MV-4-11 (cell line): ENCODE measurements at places on chromosomes 11 and 22.

GRCh38 chr11:12704049-12704448 lies 29.8 kb downstream of the TEAD1 start:
- DNase-seq, result no peak

GRCh38 chr22:17919276-17920144 lies 104.9 kb downstream of the MICAL3 start:
- DNase-seq, result no peak

DNA sequence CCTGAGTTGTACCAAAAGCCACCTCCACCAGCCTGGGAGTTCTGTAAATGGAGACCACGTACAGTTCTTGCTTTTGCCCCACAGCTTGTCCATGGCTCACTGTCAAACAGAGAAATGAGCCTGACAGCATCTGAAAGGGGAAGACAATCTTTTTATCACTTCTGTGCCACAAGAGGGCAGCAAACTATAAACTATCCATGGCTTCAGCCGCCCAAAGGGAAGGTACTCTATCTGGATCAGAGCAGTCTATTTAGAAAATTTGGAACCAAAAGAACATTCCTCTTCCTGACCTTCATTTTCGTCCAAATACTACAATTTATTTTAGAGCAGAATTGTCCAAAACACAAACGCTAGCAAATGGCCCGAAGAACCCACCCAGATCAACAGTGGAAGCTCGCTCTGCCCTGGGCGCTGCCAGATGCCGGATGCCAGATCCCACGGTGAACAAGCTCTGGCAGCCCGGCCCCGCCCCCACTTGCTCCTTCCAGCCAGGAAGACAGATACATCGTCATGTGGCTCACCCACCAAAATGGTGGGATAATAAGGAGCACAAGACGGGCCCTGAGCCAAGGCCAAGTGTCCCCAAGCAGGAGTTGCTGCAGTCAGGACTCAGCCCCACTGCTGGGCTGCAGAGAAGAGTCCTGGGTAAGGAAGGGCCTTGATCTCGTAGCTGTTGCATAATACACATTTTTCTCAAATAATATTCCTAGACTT lies 23.9 kb upstream of the SCGB1A1 start:
- DNase-seq, result peak; percentile 76

- DNase-seq, result no peak
These were observed 10.7 kb downstream of the NDUFV1 start for GRCh38 chr11:67617243-67617953.

GRCh38 chr22:28024422-28024888 lies 105.4 kb upstream of the PITPNB start:
- no peak for DNase-seq

DNA sequence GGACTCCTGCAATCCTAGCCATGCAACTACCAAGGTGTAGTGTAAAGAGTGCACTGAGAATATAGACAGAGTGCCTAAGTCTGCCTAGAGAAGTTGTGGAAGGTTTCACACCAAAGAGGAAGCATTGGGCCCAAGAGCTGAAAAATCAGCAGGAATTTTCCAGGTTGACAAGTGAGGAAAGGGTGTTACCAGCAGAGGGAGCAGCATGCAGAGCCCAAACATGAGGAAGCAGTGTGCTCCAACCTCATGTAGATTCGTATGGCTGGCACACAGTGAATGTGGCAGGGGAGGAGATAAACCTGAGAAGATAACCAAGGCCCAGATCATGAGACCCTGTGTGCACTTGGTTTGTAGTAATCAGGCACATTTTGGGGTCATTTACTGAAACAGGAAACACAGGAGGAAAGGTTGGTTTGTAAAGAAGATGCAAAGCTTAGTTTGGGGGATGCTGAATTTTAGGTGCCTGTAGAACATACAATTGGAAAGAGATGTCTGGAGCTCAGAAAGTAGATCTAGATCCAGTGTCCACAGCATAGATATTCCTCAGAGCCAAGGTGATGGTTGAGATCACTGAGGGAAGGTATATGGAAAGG lies 1.7 kb downstream of the HPX start:
- peak; percentile 81 for DNase-seq

- DNase-seq, result peak; percentile 77
These were observed 1459.4 kb upstream of the TENM4 start for GRCh38 chr11:80900265-80900664.

DNA sequence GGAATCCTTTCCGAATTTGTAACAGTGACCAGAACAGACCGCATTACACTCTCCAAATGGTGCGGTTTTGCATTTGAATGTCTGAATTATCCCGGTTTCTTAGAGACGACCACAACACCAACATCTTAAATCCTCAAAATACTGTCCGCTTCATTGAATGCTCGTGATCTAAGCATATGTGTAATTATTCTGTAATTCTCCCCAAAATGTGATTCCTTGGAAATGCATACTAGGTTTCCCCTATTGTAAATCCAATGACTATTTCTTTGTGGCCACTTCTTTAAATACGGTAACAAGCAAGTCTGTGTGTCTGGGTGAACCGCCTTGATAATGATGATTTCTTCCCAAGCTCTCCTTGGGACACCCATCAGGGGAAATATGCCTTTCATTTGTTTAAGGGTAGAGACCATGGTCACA lies 87.3 kb upstream of the DBX1 start:
- no peak for DNase-seq

- peak; percentile 58 for DNase-seq
These were observed 3.1 kb upstream of the MN1 start for GRCh38 chr22:27804470-27805297.

- no peak for DNase-seq
These were observed 1.2 kb downstream of the CPT1B start for GRCh38 chr22:50576806-50577696.

DNA sequence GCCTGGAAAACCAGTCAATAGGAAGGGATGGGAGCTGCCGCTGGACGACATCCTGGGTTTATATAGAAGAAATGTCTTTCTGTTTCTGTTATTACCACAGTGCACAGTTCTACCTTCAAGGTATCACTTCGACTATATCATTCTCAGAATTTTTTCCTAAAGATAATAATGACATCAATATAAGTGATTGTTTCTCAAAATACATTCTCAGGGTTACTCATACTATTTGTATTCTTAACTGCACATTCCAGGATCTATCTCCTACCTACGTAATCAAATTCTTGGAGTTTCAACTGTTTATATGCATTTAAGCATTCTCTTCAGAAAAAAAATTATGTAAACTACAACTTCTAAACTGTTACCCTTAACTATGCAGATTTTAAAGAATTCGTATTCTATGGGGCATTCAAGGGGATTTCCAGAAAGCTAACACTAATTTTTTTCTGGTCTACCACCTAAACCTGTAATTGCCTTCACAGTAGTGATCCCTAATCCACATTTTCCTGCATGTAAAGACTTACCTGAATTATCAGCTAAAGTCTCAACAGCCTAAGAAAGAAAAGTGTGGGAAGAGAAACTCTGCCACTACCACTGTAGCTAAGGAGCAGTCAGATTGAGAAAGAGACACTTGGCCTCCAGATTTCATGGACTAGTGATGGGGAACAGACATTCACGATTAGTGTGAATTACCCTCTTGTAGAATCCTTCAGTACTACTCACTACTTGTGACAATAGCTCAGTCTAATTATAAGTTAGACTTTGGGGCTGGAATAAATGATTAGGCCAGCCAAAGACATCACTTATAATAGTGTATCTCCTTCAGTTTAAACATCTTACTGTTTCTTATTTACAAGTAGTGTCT lies at the start of gene OR51B5:
Gene OR51B5 (minus strand): TSS at position 51 of the 862 bp plus-strand sequence. CDS start 0 bp downstream, at position 51.
- DNase-seq, result no peak

DNA sequence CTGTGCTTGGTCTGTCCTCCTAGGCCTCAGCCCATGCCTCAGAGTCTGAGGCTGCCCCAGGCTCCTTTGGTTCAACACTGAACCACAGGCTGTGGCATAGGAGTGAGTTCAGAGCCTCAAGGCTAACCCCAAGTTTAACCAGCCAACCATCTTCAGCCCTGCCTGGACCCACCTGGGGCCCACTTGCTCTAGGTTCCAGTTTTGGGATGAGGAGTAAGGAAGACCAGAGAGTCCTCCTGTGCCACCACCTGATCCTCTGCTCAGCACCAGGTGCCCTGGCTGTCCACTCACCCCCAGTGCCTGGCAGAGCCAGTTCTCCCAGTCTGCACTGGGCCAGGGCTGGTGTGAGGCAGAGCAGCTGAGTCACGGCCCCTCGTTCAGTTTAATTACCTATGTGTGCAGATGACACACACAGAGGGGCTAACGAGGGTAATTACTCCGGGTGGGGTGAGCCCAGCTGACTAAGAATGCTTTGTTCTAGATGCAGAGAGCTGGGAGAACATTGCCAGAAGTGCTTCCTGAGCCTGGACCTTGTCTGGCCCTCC lies 12.0 kb upstream of the TMPRSS13 start:
- DNase-seq, result no peak

- no peak for DNase-seq
These were observed 111.2 kb upstream of the RASSF10 start for GRCh38 chr11:12897867-12898266.

DNA sequence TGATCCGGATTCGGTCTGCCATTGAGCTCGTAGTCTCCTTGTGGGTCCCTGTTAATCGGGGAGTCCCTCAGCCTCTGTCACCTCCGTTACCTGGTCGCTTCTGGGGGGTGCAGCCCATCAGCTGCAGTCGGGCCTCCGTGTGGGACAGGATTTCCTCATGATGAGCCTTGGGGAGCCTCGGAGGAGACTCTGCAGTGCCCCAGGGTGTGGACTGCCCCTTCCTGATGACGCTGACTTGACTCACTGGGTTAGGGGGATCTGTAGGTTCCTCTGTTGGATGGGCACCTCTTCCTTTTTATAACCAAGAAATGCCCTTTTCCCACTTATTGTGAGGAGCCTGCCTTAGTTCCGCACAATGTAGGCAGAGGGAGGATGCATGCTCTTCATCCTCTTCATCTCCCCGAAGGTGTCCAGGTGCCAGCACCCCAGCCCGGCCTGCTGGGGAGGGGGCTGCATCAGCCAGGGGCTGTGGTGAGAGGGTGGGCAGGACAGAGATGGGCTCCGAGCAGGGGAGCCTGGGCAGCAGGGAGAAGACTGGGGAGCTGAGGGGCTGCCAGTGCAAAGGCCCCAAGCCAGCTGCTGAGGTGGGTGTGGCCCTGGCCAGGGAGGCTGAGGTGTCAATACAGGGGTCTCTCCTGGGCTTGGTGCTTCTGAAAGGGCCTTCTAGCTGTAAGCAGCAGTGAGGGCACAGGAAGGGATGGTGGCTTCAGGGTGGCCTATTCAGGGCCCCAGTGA lies 13.5 kb upstream of the TTLL8 start:
- DNase-seq, result no peak

DNA sequence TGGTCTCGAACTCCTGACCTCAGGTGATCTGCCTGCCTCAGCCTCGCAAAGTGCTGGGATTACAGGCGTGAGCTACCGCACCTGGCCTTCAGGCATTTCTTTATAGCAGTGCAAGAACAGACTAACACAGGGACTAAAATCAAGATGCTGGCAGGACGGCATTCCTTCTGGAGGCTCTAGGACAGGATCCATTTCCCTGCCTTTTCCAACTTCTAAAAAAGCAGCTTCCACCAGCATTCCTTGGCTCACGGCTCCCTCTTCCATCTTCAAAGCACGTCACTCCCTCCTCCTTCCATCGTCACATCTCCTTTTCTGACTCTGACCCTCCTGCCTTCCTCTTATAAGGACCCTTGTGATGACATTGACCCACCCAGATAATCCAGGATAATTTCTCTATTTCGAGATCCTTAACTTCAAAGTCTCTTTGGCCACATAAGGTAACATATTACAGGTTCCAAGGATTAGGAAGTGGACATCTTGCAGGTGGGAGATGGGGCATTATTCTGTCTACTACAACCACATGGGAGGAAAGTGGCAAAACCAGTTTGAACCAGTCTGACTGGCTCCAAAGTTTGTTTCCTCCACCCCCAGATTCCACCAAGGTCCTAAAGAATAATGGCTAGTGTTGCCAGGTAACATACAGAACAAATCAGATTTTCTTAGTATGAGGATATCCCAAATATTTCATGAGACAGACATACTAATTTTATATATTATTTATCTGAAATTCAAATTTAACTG lies 172.5 kb downstream of the MN1 start:
- no peak for DNase-seq

GRCh38 chr11:1036931-1037330 lies 413 bp upstream of the MUC6 start:
- no peak for DNase-seq

DNA sequence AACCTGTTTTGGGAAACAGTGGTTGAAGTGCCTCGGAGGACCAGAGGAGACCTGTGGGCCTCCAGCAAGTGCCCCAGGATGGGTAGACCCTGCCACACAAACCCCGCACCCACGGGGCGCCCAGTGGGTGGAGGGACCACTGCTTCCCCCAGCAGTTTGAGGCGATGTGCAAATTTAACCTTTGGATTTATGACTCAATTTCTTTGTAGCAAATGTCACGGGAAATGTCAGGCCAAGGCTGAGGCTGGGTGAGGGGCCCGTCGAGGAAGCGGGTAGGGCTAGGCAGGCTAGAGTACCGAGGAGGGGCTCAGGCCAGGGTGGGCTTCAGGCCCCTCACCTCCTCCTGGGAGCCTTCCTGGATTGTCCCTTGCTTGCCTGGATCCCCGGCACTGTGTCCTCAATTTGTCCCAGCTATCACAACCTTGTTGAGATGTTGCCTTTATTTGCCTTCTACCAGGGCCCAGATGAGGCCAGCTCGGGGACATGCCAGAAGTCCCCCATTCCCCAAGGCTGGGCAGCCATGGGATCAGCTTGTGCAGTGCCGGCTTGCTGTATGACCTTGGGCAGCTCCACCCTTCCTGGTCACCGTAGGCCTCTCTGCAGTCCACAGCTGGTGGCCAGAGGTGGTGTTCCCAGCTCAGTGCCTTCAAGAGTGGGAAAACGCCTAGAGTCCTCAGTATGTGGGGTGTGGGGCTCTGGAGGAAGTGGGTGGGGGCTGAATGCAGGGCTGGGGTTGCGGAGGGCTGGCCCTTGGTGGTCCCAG lies 39.5 kb upstream of the PRODH start:
- DNase-seq, result no peak

GRCh38 chr11:29432719-29433325 lies 584.0 kb downstream of the KCNA4 start:
- DNase-seq, result no peak

DNA sequence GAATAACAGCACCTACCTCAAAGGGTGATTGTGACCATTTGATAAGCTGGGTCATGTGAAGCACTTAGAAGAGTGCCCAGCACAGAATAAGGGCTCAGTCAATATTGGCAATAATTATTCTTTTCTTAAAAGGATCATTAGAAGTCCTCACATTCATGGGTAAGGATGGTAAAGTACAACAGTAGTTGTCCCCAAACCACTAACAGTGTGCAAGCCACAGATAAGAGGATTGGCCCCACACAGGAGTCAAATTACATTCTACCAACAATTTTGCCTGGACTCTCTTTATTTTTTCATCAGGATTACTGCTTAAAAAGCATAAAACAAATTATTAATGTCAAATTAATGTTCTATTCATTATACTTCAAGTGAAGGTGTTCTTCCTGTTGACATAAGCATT lies 271.5 kb upstream of the PDGFD start:
- DNase-seq, result no peak

- DNase-seq, result no peak
These were observed 538.3 kb upstream of the FAT3 start for GRCh38 chr11:91686281-91686680.

GRCh38 chr11:19980957-19981669 lies 179.2 kb downstream of the DBX1 start:
- DNase-seq, result no peak

- peak; percentile 80 for DNase-seq
These were observed 53.1 kb downstream of the PACSIN2 start for GRCh38 chr22:42961810-42962209.

- no peak for DNase-seq
These were observed 23.6 kb downstream of the MYEOV start for GRCh38 chr11:69317401-69318092.
